ENCODE measurements at places on chromosomes 6 and 20. TPM values are rescaled to one million over a fixed set of nuclear protein-coding genes. Genes with fewer than 3 reads are reported as not detected.

DNA sequence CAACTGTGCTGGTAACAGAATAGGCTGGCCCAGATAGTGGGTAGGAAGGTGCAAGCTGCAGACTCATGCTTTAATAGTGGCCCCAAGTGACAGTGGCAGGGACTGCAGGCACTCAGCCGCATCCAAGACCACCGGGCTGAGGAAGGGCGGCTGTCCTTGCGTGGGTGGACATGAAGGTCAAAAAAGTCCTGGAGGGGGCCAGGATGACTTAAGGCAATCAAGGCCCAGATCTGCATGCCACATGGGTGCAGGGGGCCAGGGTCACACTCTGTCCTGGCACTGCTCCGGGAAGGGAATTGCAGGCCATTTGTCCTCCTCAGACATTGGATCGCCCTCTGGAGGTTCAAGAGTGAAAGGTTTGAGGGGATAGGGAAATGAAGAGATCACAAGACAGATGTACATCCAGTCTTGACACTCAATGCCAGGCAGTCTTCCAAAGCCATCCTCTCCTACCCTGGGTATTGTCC, 10.4 kb upstream of the VNN2 start:
- H3K4me1 ChIP-seq, result peaks cover 12% of the 10 kb centered on the region
- H3K36me3 ChIP-seq, result peaks cover 19% of the 10 kb centered on the region
- DNase-seq, result no peak
- H3K4me3 ChIP-seq, result peak overlapping the region; percentile 4
- H3K27ac ChIP-seq, result no peak overlapping the region

DNA sequence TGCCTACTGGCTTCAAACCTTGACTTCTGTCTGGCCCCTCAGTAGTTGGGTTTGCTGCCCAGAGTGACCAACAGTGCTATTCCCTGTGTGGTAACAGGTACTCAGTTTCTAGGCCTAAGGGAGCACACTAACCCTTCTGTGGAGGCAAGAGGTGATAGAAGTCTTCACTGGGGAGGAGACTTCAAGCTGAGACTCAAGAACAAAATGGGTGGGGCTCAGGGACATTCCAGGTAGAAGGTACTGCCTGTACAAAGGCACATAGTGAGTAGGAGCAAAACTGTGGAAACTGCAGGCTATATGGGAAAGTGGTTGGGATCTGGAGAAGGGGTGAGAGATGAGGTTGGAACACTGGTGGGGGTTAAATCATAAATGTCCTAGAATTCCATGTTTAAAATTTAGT, 2.3 kb upstream of the SCAND1 start:
- H3K4me1 ChIP-seq, result peaks cover 21% of the 10 kb centered on the region
- no peaks in the 10 kb centered on the region for H3K36me3 ChIP-seq
- no peaks in the 10 kb centered on the region for H3K27me3 ChIP-seq
- H3K27ac ChIP-seq, result peak overlapping the region; percentile 11

GRCh38 chr6:12955956-12956355, 239.4 kb downstream of the PHACTR1 start:
- DNase-seq, result no peak
- H3K4me1 ChIP-seq, result peaks cover 19% of the 10 kb centered on the region
- H3K4me3 ChIP-seq, result peak overlapping the region; percentile 26
- peaks cover 76% of the 10 kb centered on the region for H3K27me3 ChIP-seq

The HLA-DRB1 gene
- 5.3 TPM for total RNA-seq

The SAPCD1 gene
- total RNA-seq, result 11.6 TPM

DNA sequence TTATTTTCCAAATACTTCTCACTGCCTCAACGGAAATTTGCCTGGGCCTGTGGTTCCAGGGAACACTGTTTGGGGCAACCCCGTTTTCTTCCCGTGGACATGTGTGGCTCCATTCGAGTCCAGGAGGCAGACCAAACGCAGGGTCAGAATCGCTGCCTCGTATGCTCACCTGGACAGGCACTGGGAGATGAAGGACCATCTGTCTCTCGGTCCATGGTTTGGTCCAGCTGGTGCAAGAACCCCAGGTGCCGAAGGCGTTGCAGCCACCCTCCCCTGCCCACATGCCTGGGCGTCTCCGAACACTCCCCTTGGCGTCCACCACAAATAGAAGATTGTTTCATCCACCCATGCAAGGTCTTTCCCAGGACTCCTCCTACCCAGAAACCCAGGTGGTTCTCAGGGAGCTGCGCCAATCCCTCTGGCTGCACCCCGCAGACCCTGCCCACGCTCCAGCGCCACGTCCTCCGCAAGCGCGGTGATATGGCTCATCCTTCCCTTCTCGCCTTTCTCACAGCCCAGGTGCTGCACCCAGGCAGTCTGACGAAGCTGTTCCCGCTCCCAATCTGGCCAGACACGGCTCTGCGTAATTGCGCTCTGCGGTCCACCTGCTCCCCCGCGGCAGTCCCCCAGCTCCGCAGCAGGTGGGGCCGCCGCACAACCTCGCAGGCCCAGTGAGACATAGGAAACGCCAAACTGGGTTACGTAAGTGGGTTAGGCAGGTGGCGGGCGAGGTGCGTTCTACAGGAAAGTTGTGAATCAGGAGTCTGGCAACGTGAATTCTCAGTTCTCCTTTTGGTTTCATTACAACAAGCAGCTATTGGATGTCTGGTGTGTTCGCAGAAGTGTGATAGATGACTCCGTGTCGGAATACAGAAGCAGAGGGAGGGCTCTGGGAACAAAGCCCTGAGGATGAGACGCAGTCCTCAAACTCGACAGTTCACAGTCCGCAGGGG, 146.2 kb upstream of the ECI2 start:
- H3K4me3 ChIP-seq, result peak overlapping the region; percentile 60
- no peaks in the 10 kb centered on the region for H3K27me3 ChIP-seq

DNA sequence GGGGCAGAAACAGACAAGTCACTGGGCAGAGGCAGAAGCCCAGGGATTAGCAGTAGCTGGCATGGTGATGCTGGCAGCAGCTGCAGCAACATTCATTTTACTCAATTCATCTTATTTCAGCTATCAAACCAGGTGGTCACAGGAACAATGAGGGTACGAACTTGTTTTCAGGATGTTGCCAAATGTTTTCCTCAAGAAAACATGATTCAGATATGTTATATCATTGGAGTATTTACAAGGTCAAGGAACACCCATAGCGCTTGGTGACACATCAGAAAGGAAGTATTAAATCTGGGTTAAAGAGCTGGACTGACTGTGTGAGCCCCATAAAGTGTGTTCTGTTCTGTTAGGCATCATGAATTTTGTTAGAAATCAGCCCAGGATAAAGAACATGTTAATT, 456.9 kb upstream of the ID4 start:
- H3K36me3 ChIP-seq, result peaks cover 4% of the 10 kb centered on the region
- peaks cover 2% of the 10 kb centered on the region for H3K27me3 ChIP-seq
- H3K4me3 ChIP-seq, result no peak overlapping the region
- H3K27ac ChIP-seq, result no peak overlapping the region

- H3K4me3 ChIP-seq, result no peak overlapping the region
- H3K27ac ChIP-seq, result no peak overlapping the region
- no peak for DNase-seq
- H3K27me3 ChIP-seq, result no peaks in the 10 kb centered on the region
These were observed 5.5 kb downstream of the ANKEF1 start for GRCh38 chr20:10040070-10040975.

The CLIC5 gene
- total RNA-seq, result 1.8 TPM

GRCh38 chr6:132811276-132811675, 3.1 kb upstream of the RPS12 start:
- no peak overlapping the region for H3K4me3 ChIP-seq
- peaks cover 6% of the 10 kb centered on the region for H3K27me3 ChIP-seq
- no peak for DNase-seq
- H3K4me1 ChIP-seq, result peaks cover 31% of the 10 kb centered on the region
- no peak overlapping the region for H3K27ac ChIP-seq
- peaks cover 9% of the 10 kb centered on the region for H3K36me3 ChIP-seq

GRCh38 chr6:131199568-131200272, 64.5 kb downstream of the AKAP7 start:
- H3K27me3 ChIP-seq, result no peaks in the 10 kb centered on the region
- no peak overlapping the region for H3K27ac ChIP-seq
- no peak for DNase-seq
- H3K36me3 ChIP-seq, result peaks cover 13% of the 10 kb centered on the region

DNA sequence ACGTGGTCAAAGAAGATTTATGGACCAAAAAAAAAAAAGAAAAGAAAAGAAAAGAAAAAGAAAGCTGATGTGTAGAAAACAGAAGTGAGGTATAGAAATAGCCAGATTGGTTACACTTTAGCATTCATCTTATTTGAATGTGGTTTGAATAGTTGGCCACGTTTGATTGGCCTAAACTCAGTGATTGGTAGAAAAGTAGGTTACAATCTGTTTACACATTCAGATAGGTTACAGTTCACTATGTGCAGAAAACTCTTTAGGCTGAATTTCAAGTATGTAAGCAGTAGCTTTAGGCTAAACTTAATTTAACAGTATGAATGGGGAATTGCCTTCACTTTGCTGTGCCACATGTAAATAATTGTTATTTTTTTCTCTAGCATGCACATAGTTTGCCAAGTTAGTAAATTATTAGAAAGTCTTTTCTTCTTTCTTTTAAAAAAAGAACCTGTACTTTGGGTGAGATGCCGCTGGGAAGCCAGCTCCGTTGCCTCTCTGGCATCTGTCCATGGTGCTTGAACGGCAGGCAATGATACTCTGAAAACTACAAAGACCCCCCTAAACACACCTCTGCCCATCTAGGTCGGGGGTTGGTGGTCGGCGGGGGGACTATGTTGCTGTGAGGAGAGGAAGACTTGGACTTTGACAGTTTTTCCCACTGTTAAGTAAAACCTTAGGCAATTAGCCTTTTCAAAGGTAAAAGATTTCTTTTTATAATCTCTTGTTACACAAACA, 173.0 kb downstream of the AIG1 start:
- no peaks in the 10 kb centered on the region for H3K27me3 ChIP-seq
- no peak for DNase-seq
- no peak overlapping the region for H3K27ac ChIP-seq
- no peak overlapping the region for H3K4me3 ChIP-seq

DNA sequence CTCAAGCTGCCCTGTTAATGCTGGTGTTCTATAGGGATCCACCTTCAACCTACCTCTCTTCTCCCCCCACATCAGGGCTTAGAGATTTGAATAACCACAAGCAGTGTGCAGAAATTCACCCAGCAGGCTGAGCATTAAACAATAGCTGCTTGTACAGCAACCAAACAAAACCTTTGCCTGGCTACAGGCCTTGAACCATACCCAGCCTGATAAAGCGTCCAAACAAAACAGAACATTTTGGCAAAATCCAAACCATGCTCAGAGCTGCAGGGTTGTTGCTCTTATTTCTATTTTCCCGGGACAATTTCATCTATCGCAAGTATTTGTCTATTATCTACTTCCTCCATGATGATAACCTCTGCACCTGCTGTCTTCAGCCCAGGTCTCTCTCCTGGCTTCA, 142.3 kb downstream of the UNC5CL start:
- H3K36me3 ChIP-seq, result no peaks in the 10 kb centered on the region
- H3K27ac ChIP-seq, result no peak overlapping the region
- no peak for DNase-seq
- H3K4me1 ChIP-seq, result no peaks in the 10 kb centered on the region
- peaks cover 9% of the 10 kb centered on the region for H3K27me3 ChIP-seq

DNA sequence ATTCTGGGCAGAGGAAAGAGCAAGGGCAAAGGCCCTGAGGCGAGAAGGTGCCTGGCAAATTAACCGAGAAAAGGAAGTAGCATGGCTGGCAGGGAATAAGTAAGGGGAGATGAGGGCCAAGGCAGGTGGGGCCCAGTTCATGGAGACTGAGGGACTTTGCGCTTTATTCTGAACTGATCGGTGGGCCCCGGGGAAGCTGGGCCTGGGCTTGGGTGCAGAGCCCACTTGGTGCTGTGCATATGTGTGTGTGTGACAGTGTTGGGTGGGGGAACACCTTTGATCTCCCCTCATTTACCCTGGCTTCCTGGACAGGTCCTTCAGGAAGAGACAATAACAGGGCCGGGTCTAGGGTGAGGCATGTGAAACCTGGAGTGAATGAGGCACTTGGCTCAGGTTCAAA, 2.9 kb upstream of the MDFI start:
- H3K36me3 ChIP-seq, result no peaks in the 10 kb centered on the region
- DNase-seq, result no peak
- H3K4me3 ChIP-seq, result peak overlapping the region; percentile 18
- peaks cover 51% of the 10 kb centered on the region for H3K4me1 ChIP-seq
- H3K27me3 ChIP-seq, result no peaks in the 10 kb centered on the region
- H3K27ac ChIP-seq, result peak overlapping the region; percentile 88

The SNX21 gene
- 17.3 TPM for total RNA-seq

All from mesothelial cell of epicardium (in vitro differentiated cells).